Effector CD4-positive, alpha-beta T cell (primary cell): ENCODE measurements at places on chromosomes 16 and 17.
A peak's percentile ranks its signal among the peaks of the same experiment; 100 is the strongest.

- no peak for DNase-seq
Measured at GRCh38 chr17:78991017-78991738, 11.5 kb upstream of the LGALS3BP start.

DNA sequence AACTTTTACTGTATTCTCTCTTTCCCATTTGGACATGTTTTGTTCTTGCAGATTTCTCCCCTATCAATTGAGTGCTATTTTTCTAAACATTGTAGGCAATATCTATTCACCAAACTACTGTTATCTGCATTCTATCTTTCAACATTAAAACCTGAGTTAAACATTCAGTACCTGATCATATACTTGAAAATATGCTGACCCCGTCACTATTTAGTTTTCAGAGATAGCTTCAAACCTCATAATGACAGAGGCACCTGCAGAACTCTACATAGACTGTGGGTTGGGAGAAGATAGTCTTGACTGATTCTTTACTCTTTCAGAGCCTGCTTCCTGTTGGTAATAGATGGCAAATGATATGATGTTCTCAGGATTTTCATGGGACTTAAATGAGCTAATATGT lies 965.7 kb upstream of the GOT2 start:
- DNase-seq, result no peak

GRCh38 chr16:28558456-28558855 lies 4.7 kb downstream of the SGF29 start:
- DNase-seq, result no peak

- no peak for DNase-seq
Measured at GRCh38 chr17:72955391-72956140, 136.9 kb downstream of the SLC39A11 start.

GRCh38 chr17:62778990-62779681 lies 29.0 kb downstream of the MARCHF10 start:
- no peak for DNase-seq

DNA sequence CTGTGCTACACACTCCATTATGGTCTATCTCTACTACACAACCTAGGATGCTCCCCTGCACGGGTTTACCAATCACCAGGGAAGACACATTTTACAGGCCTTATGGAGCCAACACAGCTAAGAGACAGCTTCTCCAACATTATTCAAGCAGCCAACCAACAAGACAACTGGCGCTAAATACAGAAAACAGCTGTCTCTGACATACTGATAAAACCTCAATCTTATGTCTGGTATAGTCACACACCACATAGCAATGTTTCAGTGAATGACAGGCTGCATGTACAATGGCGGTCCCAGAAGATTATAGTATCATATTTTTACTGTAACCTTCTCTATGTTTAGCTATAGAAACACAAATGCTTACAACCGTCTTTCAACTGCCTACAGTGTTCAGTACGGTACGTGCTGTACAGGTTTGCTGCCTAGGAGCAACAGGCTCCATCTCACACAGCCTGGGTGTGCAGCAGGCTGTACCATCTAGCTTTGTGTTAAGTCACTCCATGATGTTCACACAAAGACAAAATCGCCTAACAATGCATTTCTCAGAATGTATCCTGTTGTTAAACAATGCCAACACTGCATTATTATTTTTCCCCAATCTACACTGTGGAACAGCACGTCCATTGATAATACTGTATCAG lies 10.9 kb downstream of the USP22 start:
- DNase-seq, result no peak

DNA sequence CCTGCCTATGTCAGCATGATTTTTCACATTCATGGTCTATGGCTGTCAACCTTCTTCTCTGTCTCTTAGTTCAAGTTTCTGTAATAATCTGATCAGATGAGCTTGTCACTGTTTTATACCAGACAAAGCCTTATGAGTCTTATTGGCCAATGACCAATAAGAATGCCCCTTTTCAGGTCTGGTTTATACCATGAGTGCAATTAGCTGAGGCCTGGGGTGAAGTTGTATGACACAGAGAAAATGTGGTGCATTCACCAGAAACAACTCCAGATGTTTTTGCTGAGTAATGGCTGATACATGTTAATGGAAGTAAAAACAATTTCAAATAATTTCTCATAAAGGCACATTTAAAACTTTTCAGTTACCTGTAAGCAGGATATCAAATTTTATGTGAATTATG lies 218.6 kb upstream of the CDH8 start:
- no peak for DNase-seq

DNA sequence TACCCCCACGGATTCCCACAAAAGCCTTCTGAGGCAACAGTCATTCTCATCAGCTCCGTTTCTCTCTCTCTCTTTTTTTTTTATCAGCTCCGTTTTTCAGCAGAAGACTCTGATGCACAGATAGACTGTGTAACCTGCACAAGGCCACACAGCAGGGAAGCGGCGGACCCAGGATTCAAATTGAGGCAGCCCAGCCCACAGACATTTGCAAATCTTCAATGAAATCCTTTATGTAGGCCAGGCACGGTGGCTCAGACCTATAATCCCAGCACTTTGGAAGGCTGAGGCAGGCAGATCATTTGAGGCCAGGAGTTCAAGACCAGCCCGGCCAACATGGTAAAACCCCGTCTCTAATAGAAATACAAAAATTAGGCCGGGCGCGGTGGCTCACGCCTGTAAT lies 2.4 kb upstream of the MEOX1 start:
- no peak for DNase-seq

GRCh38 chr16:62089715-62090114 lies 53.5 kb upstream of the CDH8 start:
- DNase-seq, result no peak

GRCh38 chr16:84239141-84239769 lies 557 bp downstream of the KCNG4 start:
- DNase-seq, result no peak

DNA sequence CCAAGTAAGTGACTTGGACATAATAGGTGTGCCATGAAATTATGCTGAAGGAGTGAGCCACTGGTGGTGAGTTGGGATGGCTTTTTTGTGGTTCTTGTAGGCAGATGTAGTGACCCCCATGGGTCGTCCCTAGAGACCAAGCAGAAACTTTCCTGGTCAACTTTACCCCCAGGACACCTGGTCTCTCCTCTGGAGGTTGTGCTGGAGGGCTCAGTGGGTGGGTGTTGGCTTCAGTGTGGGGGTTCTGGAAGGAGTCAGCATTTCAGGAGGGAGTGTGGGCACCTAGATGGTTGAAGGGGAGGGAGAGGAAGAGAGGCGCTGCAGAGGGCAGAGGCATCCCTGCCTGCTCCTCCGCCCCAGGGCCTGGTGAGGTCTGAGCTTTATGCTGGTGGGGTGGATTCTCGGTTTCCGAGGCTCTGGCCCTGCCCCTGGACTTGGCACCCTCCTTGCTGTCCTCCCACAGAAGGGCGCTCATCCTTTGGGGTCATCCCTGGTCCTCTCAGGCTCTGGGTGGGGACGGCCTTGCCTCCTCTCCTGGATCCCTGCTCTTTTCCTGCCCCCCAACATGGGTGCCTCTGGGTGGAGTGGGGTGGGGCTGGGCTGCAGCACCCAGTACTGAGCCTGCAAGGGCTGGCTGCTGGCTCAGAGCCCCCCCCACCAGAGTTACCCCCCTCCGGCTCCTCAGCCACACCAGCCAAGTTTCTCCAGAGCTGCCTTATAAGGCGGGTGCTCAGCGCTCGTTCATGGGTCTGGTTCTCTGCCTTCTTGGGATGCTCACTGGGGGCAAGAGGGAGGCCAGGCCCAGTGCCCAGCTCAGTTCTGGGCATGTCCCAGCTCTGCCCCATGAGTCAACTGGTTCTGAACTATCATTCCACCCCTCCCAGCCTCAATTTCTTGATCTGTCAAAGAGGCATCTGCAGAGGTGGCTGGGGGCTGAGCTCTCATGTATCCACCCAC lies 266.8 kb downstream of the SEC14L1 start:
- DNase-seq, result no peak

GRCh38 chr17:46736100-46736499 lies 82.4 kb downstream of the WNT3 start:
- DNase-seq, result no peak

DNA sequence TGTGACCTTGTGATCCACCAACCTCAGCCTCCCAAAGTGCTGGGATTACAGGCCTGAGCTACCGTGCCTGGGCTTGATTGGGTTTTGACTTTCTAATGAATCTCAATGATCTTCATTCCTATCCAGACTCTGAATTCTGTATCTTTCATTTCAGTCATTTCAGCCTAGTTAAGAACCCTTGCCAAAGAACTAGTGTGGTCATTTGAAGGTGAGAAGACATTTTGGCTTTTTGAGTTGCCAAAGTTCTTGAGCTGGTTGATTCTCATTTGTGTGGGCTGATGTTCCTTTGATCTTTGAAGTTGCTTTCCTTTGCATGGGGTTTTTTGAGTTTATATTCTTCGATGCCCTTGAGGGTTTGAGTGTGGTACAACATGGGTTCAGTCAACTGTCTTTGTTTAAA lies 30.6 kb upstream of the TEKT1 start:
- no peak for DNase-seq

GRCh38 chr16:30535106-30535776 lies 583 bp upstream of the ZNF747 start:
- peak; percentile 29 for DNase-seq

GRCh38 chr17:29100296-29100695 lies 57.4 kb downstream of the PIPOX start:
- no peak for DNase-seq

- no peak for DNase-seq
Measured at GRCh38 chr17:67490471-67490870, 113.4 kb downstream of the PITPNC1 start.

DNA sequence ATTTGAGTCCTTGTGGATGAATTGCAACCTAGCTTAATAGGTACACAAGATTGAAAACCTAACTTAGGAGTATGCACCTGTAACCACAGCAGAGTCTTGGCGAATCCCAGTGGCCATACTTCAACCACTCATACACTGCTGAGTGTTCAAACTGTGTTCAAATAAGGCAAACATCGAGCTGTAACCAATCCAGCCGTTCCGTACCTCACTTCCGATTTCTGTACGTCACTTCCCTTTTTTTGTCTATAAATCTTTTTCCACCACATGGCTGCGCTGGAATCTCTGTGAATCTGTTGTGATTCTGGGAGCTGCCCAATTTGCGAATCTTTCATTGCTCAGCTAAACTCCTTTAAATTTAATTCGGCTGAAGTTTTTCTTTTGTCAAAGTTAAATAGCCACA lies 190.6 kb downstream of the MAF start:
- no peak for DNase-seq
